ENCODE measurements at places on chromosomes 7 and 10. TPM values are rescaled to one million over a fixed set of nuclear protein-coding genes. Genes with fewer than 3 reads are reported as not detected.

Gene RBM20
- total RNA-seq: 1.0 TPM

- no peak for DNase-seq
- H3K4me1 ChIP-seq: peaks cover 19% of the 10 kb centered on the region
- H3K27ac ChIP-seq: peak overlapping the region; percentile 86
- H3K36me3 ChIP-seq: peaks cover 6% of the 10 kb centered on the region
- H3K27me3 ChIP-seq: peaks cover 4% of the 10 kb centered on the region
These were observed 32.8 kb downstream of the UBTD1 start for GRCh38 chr10:97531401-97531986.

DNA sequence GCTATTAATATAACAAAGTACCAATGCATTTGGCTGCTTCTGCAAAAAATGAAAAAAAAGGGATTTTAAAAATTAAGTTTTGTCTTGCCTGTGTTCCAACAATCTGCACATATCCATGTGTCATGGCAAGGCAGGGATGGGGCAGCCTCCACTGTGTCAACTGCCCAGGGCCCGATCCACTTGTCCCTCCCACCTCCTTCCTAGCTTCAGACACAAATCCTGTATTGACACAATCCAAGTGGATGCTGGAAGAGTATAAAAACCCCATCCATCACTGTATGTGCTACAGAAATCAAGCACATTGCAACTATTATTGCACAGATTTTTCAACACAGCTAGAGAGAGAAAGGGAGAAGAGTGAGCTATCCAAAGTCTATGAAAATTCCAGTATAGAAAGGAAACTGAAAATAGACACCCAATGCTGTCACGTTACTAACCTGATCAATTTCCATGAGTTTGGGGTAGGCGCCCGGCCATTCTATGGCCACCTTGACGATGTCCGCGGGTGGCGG lies 106.4 kb downstream of the ELMO1 start:
- H3K36me3 ChIP-seq: peaks cover 49% of the 10 kb centered on the region
- peak overlapping the region; percentile 95 for H3K27ac ChIP-seq
- H3K4me1 ChIP-seq: peaks cover 58% of the 10 kb centered on the region
- H3K27me3 ChIP-seq: peaks cover 3% of the 10 kb centered on the region

Gene ADGRA1
- not detected for total RNA-seq

DNA sequence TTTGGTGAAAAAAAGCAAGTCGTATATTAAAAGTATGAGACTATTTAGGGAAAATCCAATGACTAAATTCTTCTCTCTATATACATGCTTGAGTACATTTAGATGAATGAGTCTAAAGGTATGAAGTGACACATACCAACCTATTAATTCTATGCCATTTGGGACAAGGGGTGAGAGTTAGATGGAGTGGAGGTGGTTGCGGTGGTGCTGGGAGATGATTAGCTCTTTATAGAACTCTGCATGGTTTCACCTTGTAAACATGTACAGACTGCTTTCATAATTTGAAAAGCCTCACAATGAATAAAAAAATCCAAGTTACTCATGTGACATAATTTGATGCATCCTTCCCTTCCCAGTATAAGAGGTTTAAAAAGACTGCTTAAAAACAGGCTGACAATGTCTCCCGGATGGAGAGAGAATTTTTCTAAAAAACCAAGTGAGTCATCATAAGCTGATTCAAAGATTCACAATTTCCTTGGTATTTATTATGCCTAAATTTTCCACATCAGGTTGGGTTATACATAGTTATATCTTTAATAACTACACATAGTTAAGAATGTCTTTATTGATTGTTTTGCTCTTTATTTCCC lies 572.8 kb downstream of the REEP3 start:
- H3K4me1 ChIP-seq: peaks cover 13% of the 10 kb centered on the region
- DNase-seq: no peak
- H3K27ac ChIP-seq: no peak overlapping the region
- no peaks in the 10 kb centered on the region for H3K27me3 ChIP-seq
- no peak overlapping the region for H3K4me3 ChIP-seq
- no peaks in the 10 kb centered on the region for H3K36me3 ChIP-seq

Gene CYP2C19
- not detected for total RNA-seq

DNA sequence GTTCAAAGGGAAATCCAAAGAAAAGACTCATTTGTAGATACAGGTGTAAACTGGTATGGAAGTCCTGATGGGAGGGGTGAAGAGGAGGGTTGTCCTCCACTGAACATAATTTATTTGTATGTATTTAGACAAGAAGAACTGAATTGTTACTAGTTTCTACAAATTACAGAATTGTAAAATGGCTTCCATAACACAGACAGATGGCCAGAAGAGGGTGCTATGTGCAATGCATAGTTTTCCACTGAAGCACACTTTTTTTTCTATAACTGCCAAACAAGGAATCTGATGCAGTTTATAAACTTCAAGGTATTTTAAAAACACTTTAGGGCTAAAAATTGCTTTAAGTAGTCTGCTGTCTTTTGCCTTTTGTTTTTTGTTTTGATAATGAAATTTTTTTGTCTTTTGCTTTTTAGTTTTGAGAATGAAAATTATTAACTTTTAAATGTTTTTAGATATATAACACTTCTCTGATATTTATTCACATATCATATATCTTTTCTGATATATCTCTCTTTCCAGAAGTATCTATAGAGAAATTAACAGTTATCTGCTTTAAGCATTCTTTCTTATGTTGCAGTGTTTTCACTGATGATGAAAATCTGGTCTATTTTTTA lies 58.5 kb downstream of the PHYHIPL start:
- H3K27me3 ChIP-seq: no peaks in the 10 kb centered on the region
- H3K36me3 ChIP-seq: peaks cover 3% of the 10 kb centered on the region
- no peak overlapping the region for H3K27ac ChIP-seq
- no peaks in the 10 kb centered on the region for H3K4me1 ChIP-seq
- H3K4me3 ChIP-seq: no peak overlapping the region

GRCh38 chr7:39228946-39229345 lies 251.2 kb downstream of the POU6F2 start:
- H3K27me3 ChIP-seq: no peaks in the 10 kb centered on the region
- no peaks in the 10 kb centered on the region for H3K36me3 ChIP-seq
- no peak overlapping the region for H3K27ac ChIP-seq

GRCh38 chr7:115153176-115153575 lies 231.3 kb downstream of the MDFIC start:
- H3K27ac ChIP-seq: no peak overlapping the region
- H3K4me1 ChIP-seq: no peaks in the 10 kb centered on the region

GRCh38 chr7:148507787-148508186 lies 82.8 kb upstream of the C7orf33 start:
- DNase-seq: no peak
- H3K36me3 ChIP-seq: no peaks in the 10 kb centered on the region
- no peak overlapping the region for H3K27ac ChIP-seq
- H3K4me1 ChIP-seq: no peaks in the 10 kb centered on the region
- no peak overlapping the region for H3K4me3 ChIP-seq
- H3K27me3 ChIP-seq: no peaks in the 10 kb centered on the region

Gene HABP2
- not detected for total RNA-seq

GRCh38 chr10:68092512-68092911 lies 16.8 kb upstream of the MYPN start:
- no peak overlapping the region for H3K27ac ChIP-seq
- H3K36me3 ChIP-seq: no peaks in the 10 kb centered on the region
- no peak for DNase-seq
- H3K27me3 ChIP-seq: no peaks in the 10 kb centered on the region
- peaks cover 7% of the 10 kb centered on the region for H3K4me1 ChIP-seq
- no peak overlapping the region for H3K4me3 ChIP-seq

Gene FAM237B
- not detected for total RNA-seq

Gene GDF10
- total RNA-seq: 0.74 TPM

Gene KIF11
- total RNA-seq: 9.4 TPM

GRCh38 chr7:26646336-26647048 lies 217.9 kb downstream of the SKAP2 start:
- no peaks in the 10 kb centered on the region for H3K36me3 ChIP-seq
- H3K27me3 ChIP-seq: no peaks in the 10 kb centered on the region
- no peak for DNase-seq
- H3K4me3 ChIP-seq: no peak overlapping the region
- no peak overlapping the region for H3K27ac ChIP-seq

All from endothelial cell (in vitro differentiated cells).